Stimulated activated CD4-positive, alpha-beta T cell treated with anti-CD3 and anti-CD28 coated beads, Interleukin-4, amount 100 ng/mL, for 1 hour (primary cell): ENCODE measurements at places on chromosomes 4 and X.

DNA sequence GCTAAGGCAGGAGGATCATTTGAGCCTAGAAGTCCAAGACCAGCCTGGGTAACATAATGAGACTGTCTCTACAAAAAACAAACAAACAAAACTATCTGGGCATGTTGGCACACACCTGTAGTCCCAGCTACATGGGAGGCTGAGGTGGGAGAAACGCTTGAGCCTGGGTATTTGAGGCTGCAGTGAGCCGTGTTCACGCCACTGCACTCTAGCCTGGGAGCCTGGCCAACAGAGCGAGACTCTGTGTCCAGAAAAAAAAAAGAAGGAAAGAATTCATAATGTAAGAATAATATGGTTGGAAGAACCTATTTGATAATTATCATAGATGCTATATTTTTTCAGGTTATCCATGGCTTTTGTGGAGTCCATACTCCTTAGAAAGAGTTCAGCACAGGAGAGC, 26.0 kb upstream of the DCHS2 start:
- no peak for DNase-seq

- no peak for DNase-seq
These were observed 2029.9 kb upstream of the AGA start for GRCh38 chr4:179472164-179472563.

GRCh38 chrX:11678158-11678557, 12.4 kb upstream of the ARHGAP6 start:
- no peak for DNase-seq

GRCh38 chrX:2614911-2615310, 76.2 kb upstream of the CD99 start:
- DNase-seq = no peak

DNA sequence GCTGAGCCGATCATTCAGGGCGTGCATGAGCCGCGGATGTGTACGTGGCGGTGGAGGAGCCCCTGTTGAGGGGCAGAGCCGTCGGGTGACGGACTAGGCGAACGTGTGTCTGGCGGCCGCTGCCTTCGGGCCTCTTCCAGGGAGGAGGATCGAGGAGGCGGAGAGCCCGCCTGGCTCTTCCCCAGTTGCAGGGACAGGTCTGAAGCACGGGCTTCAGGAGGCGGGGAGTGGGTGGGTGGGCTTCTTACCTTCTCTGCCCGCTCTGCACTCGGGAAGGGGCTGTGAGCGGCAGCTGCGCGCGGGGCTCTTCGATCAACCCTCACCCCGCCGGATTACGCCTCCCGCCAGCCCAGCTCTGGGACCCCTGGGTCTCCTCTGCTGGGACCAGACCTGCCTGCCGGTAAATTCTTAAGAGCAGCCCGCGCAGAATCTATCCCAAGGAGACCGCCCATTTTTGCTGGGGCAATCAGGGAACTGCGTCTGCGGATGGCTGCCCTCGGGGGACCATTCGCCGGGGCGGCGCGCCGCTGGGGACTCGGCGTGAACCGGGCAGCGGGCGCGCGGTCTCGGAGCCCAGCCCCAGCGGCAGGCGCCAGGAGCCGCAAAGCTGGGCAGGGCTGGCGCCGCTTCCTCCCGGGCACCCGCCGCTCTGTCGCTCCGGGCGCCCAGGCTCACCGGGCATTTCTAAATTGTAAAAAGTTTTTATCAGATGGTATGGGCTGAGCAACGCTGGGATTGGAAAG, 4.9 kb downstream of the PLAC8 start:
- peak; percentile 44 for DNase-seq

- DNase-seq = no peak
These were observed 7.3 kb downstream of the EMCN start for GRCh38 chr4:100510551-100510950.
